Left ventricle myocardium superior (tissue), 1 donor: ENCODE measurements at places on chromosomes 6 and 20. TPM values are rescaled to one million over a fixed set of nuclear protein-coding genes. Genes with fewer than 3 reads are reported as not detected.

GRCh38 chr6:96013531-96013930 lies 2.2 kb upstream of the FUT9 start:
- no peak for DNase-seq

DNA sequence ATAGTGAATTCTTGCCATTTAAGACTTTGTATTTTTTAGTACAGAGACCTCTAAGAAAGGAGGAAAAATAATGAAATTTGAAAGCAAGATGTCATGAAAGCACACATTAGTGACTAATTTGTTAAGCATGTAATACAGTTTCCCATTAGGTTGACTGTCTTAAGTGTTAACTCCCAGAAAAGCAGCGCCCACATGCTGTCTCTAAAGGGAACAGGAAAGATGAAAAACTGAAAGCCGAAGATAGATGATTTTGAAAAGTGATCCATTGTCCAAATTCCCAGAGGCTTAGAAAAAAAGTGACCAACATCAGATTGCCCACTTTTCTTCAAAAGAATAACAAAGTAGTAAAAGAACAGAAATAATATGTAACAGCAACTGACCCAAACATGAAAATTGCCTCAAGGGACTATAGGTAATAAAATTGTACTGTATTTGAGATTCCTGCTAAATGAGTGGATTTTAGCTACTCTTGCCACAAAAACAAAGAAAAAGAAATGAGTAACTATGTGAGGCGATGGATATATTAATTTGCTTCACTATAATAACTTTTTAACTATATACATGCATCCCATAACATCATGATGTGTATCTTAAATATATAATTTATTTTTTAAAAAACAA lies 83.2 kb upstream of the OGFRL1 start:
- DNase-seq = no peak

- no peak for DNase-seq
Measured at GRCh38 chr20:18055261-18055660, 2.5 kb downstream of the OVOL2 start.

- no peak for DNase-seq
Measured at GRCh38 chr6:19664878-19665612, 172.1 kb upstream of the ID4 start.

DNA sequence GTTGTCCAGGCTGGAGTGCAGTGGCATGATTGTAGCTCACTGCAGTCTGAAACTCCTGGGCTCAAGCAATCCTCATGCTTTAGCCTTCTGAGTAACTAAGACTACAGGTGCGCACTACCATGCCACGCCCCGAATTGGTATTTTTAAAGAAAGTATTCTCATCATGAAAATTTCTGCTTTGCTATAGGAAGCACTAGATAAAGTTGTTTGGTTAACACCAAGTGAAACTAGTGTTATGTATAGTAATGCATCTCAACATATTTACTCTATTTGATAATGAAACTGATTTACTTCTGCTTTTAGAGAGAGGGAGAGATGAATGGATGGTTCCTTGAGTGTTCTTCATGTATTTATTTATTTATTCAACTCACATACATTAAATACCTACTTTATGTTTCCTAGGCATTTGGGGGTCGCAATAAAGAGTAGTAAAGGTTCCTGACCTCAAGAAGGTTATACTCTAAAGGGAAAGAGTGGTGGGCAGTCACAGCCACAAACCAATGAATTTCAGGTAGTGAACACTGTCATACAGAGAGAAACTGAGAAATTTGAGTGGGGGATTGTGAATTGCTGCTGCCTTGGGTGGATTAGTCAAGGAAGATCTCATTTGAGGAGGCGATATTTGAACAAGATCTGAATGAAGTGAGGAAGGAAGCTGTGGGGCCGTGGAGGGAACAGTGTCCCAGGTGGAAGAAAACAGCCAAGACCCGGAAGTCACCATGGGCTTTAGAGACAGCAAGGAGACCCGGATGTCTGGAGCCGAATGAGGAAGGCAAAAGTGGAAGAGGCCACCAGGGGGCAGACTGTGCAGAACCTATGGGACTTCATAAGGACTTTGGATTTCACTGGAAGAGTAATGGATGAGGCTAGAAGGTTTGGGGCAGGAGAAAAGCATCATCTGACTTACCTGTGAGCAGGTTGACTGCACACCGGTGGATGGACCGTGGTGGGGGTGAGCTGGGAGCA lies 185.6 kb downstream of the TSHZ2 start:
- DNase-seq = peak; percentile 52

DNA sequence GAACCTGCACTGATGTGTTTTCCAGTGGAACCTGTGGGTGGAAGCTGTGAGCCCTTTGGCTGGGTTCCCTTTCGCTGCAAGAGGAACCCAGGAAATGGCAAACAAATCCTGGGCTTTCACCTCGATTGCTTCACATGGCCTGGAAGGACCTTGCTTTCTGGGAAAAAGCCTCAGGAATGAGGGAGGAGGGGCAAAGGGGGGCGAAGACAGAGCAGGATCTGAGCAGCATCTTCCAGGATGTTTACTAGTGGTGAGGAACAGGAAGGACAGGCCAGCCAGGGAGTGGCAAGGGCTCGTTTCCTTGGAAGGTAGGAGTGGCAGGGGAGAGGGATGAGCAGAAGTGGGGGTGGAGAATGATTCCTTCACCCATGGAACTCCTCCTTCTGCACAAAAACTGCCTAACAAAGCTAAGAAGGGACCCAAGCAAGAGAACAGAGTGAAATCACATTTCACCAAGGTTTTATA lies 5.9 kb downstream of the SLC2A10 start:
- no peak for DNase-seq

GRCh38 chr6:148888856-148889255 lies 142.0 kb downstream of the UST start:
- no peak for DNase-seq

- DNase-seq = no peak
Measured at GRCh38 chr20:57660181-57660921, 40.1 kb upstream of the ZBP1 start.

- peak; percentile 47 for DNase-seq
Measured at GRCh38 chr6:36120979-36121786, 9.1 kb upstream of the MAPK13 start.

- no peak for DNase-seq
Measured at GRCh38 chr20:21714297-21715192, 9.1 kb downstream of the PAX1 start.

DNA sequence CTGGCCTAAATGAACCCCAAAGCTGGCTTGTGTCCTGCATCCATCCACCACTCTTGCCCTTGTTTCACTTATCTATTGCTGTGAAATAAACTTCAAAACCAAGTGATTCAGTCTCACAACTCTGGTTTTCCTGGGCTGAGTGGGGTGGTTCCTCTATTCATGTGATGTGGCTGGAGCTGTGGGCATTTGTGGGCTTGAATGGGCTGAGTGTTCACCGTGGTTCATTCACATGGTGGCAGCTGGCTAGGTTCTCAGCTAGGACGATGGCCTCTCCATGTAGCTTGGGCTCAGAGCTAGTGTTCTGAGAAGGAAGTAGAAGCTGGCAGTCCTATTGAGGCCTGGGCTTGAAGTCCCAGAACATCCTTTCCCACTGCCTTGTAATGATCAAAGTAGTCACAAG lies 30.4 kb downstream of the FKBP1A start:
- no peak for DNase-seq

GRCh38 chr6:6893701-6894100 lies 214.1 kb upstream of the RREB1 start:
- DNase-seq = no peak

- DNase-seq = no peak
Measured at GRCh38 chr6:159879856-159880255, 10.9 kb upstream of the MAS1 start.

DNA sequence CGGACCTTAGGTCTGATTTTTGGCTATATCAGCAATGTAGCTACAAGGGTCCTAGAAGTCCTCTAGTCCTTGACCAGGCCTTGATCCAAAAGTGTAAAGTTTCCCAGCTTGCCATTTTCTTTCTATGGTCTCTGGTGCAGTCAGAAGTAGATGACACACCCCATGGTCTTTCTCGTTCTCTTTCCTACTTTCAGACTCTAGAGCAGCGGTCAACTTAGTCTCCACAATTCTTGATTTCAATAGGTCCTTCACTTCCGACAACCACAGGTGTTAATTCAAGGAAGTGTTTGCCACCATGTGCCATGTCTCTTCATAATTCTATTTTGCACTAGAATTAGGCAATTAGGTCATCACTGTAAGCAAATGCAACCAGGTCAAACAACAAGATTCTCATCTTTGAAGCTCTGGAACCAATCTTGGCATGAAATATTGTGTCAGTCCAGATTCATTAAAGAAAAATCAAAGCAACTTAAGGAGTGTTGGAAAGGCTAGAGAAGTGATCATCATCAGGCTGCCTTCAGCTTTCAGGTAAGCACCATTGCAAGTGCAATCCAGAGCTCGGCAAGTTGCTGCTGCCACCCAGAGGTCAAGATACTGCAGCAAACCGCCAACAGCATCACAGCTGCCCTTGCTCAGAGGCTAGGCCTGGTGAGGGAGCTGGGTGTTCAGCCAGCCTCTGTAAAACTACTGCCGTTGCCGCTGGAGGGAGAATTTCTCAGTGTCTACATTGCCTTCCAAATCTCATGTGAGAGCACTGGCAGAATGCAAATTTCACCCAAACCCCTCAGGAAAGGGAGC lies 5.6 kb upstream of the SYNE1 start:
- DNase-seq = peak; percentile 61

DNA sequence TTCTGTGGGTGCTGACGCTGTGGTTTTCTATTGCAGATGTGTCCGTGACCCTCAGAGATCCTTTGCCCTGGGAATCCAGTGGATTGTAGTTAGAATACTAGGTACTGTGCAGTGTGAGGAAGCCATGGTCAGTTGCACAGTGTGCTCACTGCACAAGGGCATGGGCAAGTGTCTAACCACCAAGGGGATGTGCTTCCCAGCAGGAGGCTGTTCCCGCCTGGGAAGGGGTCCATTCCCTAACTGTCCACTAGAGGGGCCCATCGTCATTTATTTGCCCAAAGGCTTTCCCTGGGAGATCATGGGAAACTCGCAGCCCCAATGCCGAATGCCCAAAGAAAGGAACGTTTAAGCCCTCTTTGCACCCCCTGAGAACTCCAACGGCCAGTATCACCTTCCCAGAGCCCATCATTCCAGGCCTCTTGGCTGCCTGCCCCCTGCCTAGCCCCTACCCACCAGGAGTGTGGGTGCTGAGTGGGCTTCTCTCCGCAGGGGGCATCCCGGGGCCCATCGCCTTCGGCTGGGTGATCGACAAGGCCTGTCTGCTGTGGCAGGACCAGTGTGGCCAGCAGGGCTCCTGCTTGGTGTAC lies 26.2 kb downstream of the SLCO4A1 start:
- DNase-seq = peak; percentile 70

DNA sequence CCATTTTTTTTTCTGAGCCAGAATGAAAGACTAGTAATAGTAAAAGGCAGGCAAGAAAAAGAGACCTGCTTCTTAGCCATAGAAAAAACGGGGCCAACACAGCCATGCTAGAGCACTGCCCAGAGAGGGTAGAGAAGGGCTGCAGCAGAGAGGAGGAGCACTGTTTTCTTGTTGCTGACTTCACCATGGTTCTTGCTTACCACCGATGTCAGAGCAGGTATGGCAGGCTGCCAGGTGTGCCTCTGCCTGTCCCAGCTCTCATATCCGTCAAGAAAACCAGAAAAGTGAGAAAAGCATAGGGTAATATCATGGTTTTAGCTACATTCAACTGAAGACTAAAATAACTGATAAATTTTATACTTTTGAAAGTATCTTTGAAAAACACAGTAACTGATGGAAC lies 60.7 kb downstream of the DTNBP1 start:
- DNase-seq = peak; percentile 52

- DNase-seq = no peak
Measured at GRCh38 chr6:15401120-15401519, 155.3 kb downstream of the JARID2 start.

GRCh38 chr6:140134224-140134623 lies 759.8 kb upstream of the CITED2 start:
- no peak for DNase-seq

- peak; percentile 70 for DNase-seq
Measured at GRCh38 chr20:63536997-63537524, at the start of gene PTK6. TSS of gene PTK6 (minus strand) at chr20:63537376. CDS start at chr20:63537314, 62 bp downstream.

- DNase-seq = no peak
Measured at GRCh38 chr6:30041821-30042220, 19.2 kb upstream of the POLR1H start.

- no peak for DNase-seq
Measured at GRCh38 chr6:150347845-150348244, 21.0 kb upstream of the IYD start.

DNA sequence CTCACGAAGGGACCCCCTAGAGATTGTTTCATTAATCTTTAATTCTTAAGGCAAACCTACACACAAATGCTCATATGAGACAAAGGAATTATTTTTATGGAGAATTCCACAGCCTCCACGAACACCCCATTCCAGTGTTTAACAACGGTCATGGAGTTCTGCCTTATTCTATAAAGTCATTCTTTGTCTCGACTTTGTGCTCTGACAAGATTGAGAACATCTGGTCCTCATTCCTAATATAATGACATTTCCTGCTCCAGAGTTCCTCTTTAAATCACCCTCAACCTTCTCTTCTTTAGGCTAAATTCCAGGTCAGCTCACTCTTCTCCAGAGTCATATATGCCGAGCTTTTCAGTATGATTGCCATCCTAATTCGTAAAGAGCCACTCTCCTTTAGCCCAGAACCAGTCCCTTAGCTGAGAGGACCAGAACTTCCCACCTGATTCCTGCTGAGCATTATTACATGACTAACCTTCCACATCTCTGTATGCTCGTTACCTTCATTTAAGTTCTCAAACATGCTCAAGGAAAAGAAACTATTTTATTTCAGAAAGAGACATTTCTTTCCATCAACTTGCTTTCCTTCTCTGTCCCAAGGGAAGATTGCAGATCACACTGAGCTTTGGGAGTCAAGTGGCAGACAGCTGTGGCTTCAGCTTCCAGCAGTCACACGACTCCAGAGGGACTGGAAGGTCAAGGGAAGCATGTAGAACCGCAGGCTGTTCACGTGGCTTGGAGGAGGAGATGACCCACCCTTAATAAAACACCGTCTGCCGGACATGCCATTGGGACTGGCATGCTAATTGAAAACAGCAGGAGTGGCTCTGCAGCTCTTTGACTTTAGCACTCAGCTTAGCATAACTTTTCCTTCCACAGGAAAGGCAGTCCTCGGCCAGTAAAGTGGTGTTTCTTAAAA lies 467.1 kb upstream of the HSF2 start:
- DNase-seq = peak; percentile 35

GRCh38 chr20:33465481-33466302 lies 22.1 kb upstream of the SNTA1 start:
- no peak for DNase-seq

DNA sequence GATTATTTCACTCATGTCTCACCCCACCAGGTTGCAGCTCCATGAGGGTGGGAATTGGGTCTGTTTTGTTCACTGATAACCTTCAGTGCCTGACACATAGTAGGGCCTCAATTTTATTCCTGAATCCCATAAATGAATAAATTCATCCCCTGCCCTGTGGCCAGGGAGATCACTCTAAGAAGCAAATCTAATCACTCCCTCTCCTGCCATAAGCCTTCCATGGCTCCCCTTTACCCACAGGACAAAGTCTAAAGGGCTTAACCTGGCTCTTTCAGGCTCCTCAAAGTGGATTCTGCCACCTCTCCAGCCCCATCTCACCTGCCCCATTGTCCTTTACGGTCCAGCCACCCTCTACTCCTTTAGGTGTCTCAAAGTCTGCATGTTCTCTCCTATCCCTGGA lies 141.8 kb upstream of the PTPN1 start:
- no peak for DNase-seq

Gene CITED2
- total RNA-seq = 172 TPM

Gene DUSP15
- total RNA-seq = 4.0 TPM

Gene TUBB2B
- 1.0 TPM for total RNA-seq

Gene OR2B6
- total RNA-seq = not detected

Gene GJE1
- total RNA-seq = not detected

Gene GGT7
- total RNA-seq = 22.0 TPM

Gene QKI
- total RNA-seq = 502 TPM

Gene CRISP2
- not detected for total RNA-seq
